LoVo (cell line): ENCODE measurements at places on chromosomes 3 and 15.

DNA sequence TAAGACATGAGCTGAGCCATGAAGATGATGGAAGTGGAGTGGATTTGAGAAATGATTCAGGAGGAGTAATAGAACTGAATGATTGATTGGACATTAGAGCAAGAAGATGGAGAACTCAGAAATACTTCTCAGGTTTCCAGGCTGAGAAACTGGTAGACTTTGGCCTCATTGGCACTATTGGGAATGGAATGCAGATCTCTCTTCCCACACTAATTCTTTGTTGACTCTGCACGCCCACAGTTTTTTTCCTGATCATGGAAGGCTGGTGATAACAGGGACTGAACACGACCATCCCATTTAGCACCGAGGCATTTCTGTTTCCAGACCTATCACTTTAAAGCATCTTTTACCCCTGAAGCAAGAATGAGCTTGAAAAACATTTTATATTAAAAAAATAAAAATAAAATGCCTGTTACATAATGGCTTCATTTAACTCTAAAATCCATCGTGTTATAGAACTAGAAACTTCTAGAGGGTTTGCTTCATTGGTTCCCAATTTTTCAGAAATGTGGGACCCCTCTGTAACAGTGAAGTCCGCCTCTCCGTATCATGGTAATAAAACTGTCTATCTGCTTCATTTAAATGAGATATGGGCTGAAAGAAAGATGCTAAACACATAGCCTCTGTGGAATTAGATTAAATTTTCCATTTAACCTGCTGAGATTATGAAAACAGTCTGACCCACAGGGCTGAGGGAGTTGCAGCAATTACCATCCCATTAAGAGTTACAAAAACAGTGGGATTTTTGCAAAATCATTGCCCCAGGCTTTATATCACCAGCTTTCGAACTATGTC is 562.0 kb upstream of the CFAP20DC start:
- no peak for DNase-seq

DNA sequence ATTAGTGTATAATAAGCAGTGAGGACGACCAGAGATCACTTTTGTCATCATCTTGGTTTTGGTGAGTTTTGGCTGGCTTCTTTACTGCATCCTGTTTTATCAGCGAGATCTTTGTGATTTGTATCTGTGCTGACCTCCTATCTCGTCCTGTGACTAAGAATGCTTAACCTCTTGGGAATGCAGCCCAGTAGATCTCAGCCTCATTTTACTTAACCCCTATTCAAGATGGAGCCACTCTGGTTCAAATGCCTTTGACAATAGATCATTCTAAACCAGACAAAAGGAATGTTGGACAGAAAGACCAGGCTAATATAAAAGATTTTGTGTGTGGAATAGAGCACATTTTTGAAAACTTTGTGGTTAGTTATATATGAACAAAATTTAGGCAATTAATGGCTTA is 618.5 kb upstream of the BCHE start:
- no peak for DNase-seq

DNA sequence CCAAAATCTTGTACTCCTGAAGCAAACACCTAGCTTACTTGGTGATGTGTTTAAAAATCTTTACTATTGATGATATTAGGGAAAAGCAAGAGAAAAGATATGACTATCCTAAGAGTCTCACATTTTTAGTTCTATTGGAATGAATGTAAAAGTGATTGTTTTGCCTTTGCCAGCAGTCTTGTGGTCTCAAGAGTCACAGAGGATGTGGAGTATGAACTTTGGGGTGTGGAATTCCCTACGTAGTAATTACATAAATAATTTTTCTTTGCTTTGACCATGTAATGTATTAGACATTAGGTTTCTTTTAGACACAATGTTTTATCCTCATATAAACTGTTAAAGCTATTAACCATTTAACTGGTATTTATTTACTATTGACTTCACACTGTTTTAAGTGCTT is 387.6 kb downstream of the NAALADL2 start:
- no peak for DNase-seq

DNA sequence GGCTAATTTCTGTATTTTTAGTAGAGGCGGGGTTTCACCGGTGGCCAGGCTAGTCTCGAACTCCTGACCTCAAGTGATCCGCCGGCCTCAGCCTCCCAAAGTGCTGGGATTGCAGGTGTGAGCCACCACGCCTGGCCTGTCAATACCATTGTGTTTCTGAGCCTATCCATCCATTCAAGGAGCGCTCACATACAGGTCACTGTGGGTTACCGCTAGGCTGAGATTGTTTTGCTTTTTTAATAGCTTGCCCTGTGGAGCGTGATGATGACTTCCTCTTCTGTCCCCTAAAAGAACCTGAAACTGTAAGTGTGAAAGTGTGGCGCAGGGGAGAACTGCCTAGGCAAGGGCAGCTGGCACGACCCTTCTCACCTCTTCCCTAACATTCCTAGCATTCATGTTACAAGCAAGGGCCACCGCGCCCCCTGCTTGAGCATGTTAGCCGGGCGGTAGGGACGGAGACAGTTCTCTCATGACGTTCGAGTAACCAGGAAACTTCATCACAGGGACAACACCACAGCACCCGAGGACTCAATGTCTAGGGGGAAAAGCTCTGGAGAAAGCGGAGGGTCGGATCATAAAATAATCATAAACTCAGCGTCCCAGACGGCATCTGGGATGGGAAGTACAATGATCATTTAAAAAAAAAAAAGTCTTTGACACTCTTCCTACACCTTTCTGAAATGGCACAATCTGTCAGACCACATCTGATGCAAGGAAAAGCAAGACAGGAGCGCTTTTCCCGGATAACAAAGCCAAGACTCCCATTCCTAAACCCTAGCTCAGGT is 790 bp downstream of the LAMP3 start:
- no peak for DNase-seq

- no peak for DNase-seq
These were observed 1.7 kb downstream of the LRRC3B start for GRCh38 chr3:26624209-26624765.

GRCh38 chr3:139248593-139249255 is 95.1 kb upstream of the MRPS22 start:
- no peak for DNase-seq

GRCh38 chr15:60651101-60651500 is 172.2 kb upstream of the ICE2 start:
- DNase-seq = no peak

DNA sequence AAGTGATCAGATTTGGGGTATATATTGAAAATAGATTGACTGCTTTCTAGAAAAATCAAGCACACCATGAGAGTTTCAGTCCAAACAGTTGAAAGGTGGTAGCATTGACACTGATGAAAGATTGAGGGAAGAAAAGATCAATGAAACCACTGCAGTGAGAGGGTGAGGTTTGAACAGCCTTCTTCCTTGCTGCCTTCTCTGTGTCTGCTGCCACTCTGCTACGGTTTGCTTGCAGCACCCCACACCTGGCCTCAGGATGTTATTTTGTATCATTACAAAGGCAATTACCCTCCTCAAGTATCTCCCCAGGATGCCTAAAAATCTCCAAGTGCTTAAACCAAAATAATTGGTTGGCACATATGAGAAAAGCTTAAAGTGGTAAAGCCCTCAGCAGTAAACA is 683.6 kb upstream of the ARPP21 start:
- DNase-seq = no peak

GRCh38 chr15:33844186-33844585 is 124.1 kb upstream of the CHRM5 start:
- DNase-seq = no peak

GRCh38 chr3:122967356-122967755 is 60.2 kb downstream of the SEMA5B start:
- DNase-seq = no peak

GRCh38 chr3:39221141-39221530 is 28.7 kb upstream of the XIRP1 start:
- no peak for DNase-seq

- no peak for DNase-seq
These were observed 24.8 kb upstream of the RHO start for GRCh38 chr3:129503471-129504291.

DNA sequence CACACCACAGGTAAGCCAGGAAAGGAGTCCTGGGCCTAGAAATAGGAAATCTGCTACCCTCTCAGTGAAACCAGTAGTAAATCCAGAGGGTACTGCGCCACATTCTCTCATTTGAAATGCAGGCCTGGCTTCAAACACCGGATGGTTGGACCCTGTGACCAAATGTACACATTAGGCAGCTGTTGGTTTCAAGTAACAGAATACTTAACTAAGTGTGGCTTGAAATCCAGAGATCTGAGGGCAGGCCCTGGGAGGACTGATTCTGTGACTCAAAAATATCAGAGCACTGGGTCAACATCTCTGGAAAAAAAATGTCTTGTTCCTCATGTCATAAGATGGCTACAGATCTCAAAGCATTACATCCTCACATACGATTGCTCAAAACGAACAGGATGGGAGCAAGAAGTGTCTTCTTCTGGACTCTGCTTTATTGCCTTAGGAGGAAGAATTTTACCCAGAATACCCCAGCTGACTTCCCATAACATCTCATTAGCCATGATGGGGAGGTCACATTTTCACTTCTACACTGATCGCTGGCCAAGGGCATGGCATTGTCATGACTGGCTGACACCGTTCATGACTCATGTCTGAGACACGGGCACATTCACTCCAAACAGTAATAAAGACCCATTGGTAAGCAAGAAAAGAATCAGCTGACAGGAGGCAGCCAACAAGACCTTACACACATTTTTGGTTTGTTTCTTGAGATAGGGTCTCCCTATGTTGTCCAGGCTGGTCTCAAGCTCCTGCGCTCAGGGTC is 166.0 kb downstream of the ARRDC4 start:
- DNase-seq = peak; percentile 22

DNA sequence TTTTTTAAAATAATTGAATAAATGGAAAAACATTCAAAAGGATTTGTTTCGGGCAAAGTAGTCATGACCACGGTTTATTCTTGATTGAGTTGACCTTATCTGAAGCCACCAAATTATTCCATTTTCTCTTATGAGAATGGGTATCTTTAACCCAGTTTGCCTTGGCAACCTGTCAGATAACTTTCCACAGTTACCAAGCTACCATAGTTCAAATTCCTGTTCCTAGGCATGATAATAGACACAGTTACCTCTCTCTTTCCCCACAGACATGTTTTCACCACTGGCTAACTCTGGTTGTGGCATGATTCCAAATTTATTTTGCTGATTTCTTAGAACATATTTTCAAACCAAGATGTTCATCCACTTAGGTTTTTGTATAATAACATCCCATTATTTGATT is 84.9 kb downstream of the NECTIN3 start:
- DNase-seq = no peak

- DNase-seq = peak; percentile 28
These were observed 516.7 kb downstream of the MECOM start for GRCh38 chr3:169146866-169147237.

GRCh38 chr3:114756506-114757279 is 390.4 kb downstream of the ZBTB20 start:
- no peak for DNase-seq

DNA sequence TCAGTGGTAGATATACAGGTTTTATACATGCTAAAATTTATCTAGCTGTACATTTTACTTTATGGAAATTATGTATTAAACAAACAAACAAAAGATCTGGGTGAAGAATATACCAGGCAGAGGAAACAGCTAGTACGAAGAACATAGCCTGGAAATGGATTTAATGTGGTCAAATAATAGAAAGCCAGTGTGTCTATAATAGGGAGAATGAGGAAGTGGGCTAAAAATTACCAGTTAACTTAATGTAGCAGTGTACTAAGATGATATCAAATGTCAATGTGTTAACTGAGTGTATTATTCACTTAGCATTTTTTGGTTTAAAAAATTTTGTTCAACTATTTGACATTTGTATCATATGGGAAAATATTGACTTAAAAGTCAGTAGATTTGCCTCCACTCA is 22.8 kb upstream of the SLC15A2 start:
- DNase-seq = no peak

- peak; percentile 30 for DNase-seq
These were observed 176.1 kb upstream of the THBS1 start for GRCh38 chr15:39404767-39405181.

DNA sequence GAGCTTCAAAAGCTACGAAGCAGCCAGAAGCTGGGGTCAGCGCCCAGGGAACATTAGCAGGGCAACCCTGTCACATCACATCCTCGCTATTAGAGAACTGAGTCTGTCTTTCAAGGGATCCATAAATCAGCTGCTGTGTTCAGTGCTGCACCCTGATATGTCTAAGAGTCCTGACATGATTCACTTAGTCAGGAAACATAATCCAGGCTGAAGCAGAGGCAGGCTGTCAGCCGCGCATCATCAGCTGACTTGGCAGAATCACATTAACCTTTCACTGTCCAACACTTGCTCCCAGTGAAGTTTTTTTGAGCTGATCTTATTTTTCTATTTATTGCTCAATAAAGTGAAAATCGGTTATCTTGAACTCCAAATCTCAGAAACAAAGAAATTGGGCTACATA is 23.5 kb downstream of the MYH15 start:
- no peak for DNase-seq

DNA sequence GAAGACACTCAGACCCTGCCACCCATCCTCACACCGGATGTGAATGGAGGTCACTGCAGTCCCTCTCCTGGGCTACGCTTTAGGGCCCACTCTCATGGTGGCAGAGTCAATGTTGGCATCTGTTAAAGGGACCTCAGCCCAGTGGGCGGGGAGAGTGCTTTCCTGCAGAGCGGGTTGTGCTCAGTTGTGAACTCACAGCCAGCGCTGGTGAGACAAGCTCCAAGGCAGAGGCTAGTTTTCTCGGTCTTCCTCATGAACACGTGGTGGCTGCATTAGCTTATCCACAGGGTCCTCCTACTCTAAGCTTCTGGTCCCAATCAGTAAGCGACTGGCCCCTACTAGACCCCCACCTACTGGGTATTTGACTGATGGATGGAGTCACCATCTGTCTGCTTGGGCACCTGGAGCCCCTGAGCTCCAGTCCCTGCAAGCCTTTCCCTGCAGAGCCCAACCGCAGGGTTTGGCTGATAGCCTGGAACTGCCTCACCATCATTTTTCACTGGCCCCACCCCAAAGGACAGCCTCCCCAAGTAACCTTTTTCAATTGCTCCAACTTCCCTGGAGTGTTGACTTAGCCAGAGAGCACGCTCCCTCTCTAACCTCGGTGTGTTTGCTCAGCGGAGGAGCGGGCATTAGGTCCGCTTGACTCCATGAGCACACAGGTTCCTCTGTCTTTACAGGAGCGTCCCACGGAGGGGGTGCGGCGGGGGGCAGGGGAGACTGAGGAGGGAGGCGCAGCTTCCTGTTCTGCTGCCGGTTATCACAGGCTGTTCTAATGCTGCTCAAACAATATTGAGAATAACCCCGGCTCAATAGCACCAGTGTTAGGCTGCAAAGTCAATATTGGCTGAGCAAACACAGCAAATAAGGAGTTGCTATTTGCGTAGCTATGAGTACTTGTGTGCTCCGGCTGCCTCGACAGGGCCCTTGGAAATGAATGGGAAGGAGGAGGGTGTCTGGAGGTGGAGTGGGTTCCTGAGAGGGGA is 141.7 kb downstream of the RPLP1 start:
- peak; percentile 92 for DNase-seq

- DNase-seq = no peak
These were observed 43.2 kb upstream of the TSEN2 start for GRCh38 chr3:12440927-12441714.

DNA sequence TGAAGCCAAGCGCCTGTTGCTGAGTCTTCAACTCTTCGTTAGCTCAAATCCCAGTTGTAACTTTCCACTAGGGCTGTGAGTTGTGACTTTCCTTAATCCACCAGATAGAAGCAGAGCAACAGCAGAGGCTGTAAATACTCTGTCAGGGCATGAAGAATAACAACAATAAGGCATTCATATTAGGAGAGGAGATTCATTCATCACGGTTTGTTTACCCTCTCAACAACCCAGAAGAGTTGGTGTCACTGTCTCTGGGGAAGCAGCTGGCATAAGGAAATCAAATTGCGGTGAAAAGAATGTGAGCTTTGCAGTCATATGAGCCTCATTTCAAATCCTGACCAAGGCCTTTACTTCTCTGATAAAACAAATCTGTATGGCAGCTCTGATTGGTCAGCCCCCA is 184.8 kb downstream of the SHQ1 start:
- no peak for DNase-seq
